Prostate gland (tissue), 2 donors: ENCODE measurements at places on chromosomes 12 and 14. TPM values are rescaled to one million over a fixed set of nuclear protein-coding genes. Genes with fewer than 3 reads are reported as not detected.

Gene SCFD1
- 43.4 TPM for total RNA-seq

Gene AMN
- total RNA-seq = 0.91 TPM

Gene RNFT2
- 0.32 TPM for total RNA-seq

DNA sequence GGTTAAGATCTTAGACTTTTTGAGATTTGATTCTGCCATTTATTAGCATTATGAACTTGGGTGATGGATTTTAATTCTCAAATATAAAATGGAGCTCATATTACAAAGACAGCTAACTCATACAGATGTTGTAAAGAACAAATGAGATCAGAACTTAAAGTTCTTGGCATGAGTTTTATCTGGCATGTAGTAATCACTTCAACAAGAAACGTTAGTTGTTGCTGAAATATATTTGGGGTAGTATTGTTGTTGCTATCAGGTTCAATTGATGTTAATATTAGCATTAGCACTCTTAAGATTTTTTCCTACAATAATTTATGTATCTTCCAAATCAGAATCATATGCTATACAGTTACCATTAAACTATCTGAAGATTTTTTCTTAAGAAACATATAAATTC, 71.0 kb downstream of the SLC6A15 start:
- DNase-seq = no peak

DNA sequence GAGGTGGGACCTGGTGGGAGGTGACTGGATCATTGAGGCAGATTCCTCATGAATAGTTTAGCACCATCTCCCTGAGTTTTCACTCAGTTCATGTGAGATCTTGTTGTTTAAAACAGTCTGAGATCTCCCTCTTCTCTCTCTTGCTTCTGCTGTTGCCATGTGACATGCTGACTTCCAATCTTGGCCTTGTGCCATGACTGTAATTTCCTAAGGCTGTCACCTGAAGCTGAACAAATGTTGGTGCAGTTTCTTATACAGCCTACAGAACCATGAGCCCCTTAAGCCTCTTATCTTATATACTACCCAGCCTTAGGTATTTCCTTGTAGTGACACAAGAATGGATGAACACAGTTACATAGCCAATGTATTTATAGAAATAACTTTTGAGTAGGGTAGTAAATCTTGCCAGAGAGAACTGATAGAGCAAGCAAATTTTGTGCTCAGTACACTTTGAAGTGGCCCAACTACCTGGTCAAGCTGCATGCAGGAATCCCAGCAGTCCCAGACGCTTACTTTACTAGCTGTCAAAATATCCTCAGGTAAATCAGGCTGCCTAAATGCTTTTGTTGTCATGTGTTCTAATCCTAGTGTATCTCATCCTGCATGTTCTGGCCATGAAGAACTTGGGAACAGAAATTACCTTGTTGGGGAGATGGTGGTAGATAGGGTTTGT, 445.6 kb upstream of the MIS18BP1 start:
- peak; percentile 25 for DNase-seq

GRCh38 chr12:44381341-44381740, 494.8 kb downstream of the NELL2 start:
- DNase-seq = no peak

GRCh38 chr12:6334940-6335450, 6.9 kb downstream of the TNFRSF1A start:
- no peak for DNase-seq

DNA sequence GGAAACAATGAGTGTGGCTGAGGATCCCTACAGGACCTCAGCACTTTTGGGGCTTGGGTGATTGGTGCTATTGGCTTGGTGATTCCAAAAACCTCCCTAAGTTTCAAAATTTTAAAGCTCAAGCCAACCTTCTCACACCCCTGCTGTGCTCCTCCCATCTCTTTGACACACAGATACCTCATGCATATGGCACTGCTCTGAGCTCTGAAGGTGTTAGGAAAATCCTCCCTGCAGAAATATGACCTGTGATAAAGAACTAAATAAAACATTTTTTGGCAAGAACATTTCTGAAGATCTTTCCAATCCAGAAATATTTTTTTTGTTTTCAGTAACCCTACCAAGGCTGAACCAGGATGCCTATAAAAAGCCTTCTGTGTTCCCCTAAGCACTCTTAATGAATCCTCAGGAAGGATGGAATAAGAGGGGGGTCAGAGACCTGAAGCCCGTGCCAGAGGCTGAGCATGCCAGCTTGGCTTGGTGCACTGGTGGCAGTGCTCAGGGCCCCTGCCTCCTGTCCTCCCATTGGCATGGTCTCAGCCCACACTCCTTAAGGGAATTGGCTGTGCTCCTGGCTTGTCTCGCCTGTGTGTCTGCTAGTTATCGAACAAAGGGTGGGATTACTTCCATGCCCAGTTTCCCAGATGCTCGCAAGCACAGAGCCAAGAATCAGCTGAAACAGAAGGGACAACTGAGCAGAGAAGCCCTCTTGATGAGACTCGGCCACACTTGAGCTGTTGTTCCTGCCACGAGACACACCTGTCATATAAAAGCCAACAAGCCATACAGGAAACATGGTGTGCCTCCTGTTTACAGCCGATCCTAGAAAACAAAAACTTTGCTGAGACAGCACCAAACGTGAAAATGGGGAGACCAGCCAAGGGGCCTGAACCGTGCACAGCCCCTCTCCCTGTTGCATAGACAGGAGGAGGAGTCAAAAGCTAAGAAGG, 132.7 kb upstream of the EEA1 start:
- peak; percentile 9 for DNase-seq

DNA sequence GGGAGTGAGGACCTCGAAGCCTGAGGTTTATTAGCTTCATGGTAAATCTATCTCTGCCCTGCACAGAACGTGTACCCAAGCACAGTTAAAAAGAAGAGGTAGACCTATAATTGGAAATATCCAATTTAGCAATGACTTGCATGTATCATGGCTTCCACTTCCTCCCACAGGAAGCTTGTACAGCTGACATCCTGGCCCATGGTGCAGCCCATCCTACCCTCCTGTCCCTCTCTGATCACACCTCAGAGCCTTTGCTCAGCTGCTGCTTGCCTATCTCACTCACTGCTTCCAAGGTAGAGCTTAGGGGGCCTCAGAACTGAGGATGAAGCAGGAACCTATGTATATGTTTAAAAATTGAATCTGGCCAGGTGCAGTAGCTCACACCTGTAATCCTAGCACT, 4.3 kb upstream of the BCDIN3D start:
- no peak for DNase-seq

DNA sequence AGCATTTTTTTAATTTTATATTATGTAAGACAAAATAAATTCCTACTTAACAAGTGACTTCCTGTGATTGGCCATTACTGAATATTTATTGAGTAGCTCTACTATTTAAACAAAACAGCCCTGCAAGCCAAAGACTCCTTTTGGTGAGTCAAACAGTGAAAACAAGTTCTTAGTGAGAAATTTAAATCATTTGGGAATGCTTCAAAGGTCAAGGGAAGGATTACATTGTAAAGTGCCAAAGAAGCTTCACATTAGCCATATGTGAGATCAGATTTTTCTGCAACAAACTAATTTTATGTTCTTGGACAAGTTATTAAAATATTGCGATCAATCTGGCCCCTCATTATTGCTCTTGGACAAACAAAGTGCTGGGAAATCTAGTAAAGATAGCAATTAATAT, 795.4 kb upstream of the MGAT4C start:
- DNase-seq = no peak

GRCh38 chr14:26522967-26523366, 74.9 kb downstream of the NOVA1 start:
- DNase-seq = no peak

- no peak for DNase-seq
These were observed 8.0 kb upstream of the ASB8 start for GRCh38 chr12:48165089-48165981.

GRCh38 chr14:66745078-66745477, 237.1 kb downstream of the GPHN start:
- DNase-seq = no peak
